ENCODE measurements at places on chromosomes 7 and 10. TPM values are rescaled to one million over a fixed set of nuclear protein-coding genes. Genes with fewer than 3 reads are reported as not detected.

The TUBB8 gene
- not detected for polyA plus RNA-seq

The PLXDC2 gene
- not detected for polyA plus RNA-seq

The FAM237B gene
- polyA plus RNA-seq: not detected

The CAMK1D gene
- 10.8 TPM for polyA plus RNA-seq

The CHST3 gene
- polyA plus RNA-seq: not detected

The LHPP gene
- polyA plus RNA-seq: 23.3 TPM
